ENCODE measurements at places on chromosomes 2 and 18.

- DNase-seq, result no peak
These were observed 842.1 kb upstream of the FANCL start for GRCh38 chr2:59083075-59083828.

GRCh38 chr2:60377825-60378224, 175.6 kb downstream of the BCL11A start:
- no peak for DNase-seq

DNA sequence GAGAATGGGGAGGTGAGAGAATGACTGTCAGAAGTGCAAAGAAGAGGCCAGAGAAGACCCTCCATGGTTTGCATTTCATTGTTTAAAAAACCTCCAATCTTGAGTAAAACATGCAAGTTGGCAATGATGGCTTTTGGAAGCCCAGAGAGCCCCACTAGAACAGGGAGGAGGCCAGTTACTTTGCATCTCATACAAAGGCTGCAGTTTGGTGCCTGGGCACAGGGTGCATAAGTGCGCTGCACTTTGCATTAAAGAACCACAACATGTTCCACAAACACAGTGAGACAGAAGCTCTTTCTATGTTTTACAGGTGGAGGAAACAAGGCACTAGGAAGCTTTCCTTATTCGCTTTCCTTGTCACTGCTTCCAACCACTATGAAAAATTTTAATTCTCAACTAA, 25.4 kb downstream of the PSTPIP2 start:
- DNase-seq, result no peak

- DNase-seq, result no peak
These were observed 88.4 kb upstream of the AFF3 start for GRCh38 chr2:100230754-100231153.

DNA sequence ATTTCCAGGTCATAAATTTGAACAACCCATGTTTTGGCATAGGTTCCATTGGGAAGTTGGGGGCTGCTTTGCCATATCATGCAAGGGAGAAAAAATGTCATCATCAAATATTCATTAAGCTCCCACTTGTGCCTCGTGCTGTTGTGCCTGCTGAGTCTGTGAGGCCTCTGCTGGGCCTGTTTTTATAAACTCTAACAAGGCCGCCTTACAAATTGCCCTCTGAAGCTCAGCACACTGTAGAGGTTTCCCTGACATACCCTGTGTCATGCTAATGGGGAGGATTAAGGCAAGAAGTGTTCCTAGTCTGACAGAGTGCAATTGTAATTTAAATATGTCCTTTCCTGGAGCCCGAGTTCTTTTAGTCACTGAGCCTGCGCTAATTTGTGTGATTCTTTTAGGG, 17.6 kb downstream of the OSBPL6 start:
- no peak for DNase-seq

DNA sequence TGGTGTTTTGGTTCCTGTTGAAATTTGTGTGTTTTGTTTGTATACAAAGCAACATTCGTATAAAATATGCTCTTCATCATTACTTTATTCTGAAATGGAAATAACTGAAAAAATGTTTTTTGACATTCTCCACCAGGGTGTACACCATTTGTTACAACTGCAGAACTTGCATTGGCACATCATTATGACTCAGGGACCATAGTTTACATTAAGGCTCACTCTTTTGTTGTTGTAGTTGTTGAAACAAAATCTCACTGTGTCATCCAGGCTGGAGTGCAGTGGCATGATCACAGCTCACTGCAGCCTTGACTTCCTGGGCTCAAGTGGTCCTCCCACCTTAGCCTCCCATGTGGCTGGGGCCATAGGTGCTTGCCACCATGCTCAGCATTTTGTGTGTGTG, 676.6 kb downstream of the TDRD15 start:
- DNase-seq, result no peak

All from CD4-positive, alpha-beta T cell treated with Interleukin-12 subunit alpha and Interleukin-12 subunit beta, for 1 hour (primary cell).